A549 (cell line): ENCODE measurements at places on chromosomes 7 and 10. TPM values are rescaled to one million over a fixed set of nuclear protein-coding genes. Genes with fewer than 3 reads are reported as not detected.
A peak's percentile ranks its signal among the peaks of the same experiment; 100 is the strongest.

- no peak for DNase-seq
Measured at GRCh38 chr7:50791938-50792341, 9.2 kb upstream of the GRB10 start.

GRCh38 chr7:143901332-143901667 lies 676 bp downstream of the TCAF1 start:
- DNase-seq: peak; percentile 12

DNA sequence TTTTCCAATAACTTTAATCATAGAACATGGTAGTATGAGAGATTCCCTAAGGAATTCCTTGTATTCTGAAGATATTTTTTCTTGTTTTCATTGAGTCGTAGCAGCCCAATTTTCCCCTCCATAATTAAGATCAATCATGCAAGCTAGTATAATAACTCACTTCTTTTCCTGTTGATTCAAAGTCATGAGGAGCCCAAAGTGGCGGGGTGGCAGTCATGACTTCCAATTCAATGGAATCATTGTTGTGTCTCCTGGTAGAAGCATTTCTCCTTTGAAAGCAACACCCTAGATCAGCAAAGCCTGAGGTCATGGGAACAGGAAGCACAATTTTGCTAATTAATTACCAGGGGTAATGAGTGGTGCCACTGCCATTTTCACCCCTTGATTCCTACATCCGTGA lies 77.6 kb upstream of the MAGI2 start:
- DNase-seq: no peak

GRCh38 chr7:131564640-131565039 lies 8.2 kb upstream of the PODXL start:
- DNase-seq: no peak

DNA sequence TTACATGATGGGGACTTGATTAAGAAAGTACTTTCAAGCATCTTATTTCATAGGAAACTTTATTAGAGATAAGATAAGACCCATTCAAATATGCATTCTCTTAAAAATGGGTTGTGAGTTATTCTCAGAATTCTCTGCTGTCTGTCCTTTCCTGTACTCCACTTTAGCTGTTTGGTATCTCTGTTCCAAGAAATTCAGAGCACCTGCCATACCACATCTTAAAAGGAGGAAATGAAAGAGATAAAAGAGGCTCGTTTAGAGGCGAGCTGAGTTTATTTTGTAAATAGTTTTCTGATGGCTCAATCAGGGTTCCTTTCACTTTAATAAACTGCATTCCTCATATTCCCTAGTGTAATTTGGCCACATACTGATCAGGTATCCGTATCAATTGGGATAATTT lies 87.2 kb downstream of the MDFIC start:
- no peak for DNase-seq

- no peak for DNase-seq
Measured at GRCh38 chr10:133225707-133226191, 4.3 kb upstream of the UTF1 start.

DNA sequence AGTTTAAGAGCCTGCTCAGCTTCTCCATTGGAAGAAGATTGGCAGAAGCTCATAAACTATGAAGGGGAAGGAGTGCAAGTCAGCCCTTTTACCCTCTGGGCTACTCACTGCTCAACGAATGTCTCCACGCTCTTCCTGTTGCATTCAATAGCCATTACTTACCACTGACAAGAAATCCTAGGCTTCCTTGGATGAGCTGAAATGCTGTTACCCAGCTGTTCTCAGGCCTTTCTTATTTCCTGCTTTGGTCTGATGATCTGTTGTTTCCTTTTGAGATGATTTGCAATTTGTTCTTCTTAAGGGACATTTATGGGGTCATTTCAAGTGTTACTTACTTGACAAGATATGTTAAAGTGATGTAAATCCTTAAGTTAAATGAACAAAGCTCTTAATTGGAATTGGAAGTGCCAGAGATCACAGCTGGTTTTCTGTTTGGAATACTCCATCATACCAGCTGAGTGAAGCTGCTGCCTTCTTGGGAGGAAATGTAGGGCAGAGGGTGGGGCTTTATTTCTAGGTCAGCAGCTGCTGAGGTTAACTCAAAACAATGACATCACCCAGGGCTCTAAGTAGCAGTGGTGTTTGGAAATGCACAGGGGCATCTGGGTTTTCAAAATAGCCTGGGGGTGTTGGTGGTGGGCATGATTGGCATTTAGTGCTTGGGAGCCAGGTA lies 170.0 kb downstream of the PRKCQ start:
- DNase-seq: no peak

DNA sequence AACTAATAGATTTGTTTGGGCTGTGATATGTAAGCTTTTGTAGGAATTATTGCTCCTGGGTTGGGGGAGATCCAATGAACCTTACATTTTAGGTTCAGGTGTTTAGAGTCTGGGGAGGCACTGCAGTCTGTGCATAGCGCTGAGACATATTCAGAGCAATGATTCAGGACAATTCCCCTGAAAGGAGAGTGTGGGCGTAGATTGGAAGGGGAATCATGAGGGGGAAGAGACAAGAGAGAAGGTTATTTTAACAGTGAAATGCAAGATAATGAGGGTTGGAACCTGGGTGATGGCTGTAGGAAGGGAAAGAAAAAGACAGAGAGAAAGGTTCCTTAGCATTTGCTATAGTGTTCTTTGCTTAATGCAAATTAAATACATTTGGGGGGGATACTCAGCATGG lies 1013.4 kb downstream of the REEP3 start:
- no peak for DNase-seq

DNA sequence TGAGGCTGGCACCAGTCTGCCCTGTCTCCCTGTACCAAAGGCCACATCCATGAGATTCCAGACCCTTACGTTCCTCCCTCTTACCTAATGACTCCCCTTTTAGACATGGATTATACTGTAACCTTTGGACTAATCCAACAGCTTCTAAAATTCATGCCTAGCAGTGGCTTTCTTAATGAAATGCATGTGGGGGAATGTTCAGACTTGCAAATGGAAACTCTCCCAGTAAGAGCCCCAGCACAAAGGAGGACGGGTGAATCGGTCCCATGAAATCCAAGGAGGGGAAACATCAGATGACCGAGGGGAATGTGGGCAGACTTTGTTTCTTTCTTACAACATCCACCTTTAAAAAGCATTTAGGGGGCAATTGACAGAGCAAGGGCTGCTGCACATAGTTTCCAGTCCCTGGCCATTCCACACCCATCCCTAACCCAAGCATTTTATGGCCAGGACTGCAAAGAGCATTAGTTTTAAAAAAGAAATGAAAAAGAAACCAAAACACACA lies 71.5 kb downstream of the COL13A1 start:
- DNase-seq: no peak

GRCh38 chr10:131013281-131013912 lies 298.1 kb downstream of the TCERG1L start:
- no peak for DNase-seq

GRCh38 chr7:68244389-68244788 lies 1247.8 kb downstream of the TYW1 start:
- no peak for DNase-seq

DNA sequence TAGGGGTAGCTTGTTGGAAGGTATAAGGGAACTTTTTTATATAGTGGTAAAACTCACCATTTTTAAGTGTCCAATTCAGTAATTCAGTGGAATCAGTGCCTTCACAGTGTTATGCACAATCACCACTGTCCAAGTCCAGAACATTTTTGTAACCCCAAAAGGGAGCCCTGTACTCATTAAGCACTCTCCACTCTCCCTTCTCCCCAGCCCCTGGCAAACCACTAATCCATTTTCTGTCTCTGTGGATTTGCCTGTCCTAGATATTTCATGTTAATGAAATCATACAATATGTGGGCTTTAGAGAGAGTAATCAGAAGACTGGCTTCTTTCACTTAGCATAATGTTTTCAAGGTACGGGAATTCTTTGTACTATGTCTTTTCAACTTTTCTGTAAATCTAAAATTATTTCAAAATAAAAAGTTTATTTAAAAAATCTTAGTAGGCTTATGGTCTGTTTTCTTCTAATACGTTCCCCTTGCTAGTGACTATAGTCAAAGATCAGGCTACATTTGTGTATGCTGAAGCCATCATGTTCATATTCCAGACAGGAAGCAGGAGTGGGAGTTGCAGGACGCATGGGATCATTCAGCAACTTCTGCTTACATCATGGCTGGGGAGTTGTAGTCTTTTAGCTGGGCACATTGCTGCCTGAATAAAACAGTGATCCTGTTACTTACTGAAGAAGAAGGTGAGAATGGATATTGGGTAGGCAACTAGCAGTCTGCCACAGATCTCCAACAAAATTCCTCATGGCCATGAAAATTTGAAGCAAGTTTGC lies 35.4 kb upstream of the TAX1BP1 start:
- no peak for DNase-seq

DNA sequence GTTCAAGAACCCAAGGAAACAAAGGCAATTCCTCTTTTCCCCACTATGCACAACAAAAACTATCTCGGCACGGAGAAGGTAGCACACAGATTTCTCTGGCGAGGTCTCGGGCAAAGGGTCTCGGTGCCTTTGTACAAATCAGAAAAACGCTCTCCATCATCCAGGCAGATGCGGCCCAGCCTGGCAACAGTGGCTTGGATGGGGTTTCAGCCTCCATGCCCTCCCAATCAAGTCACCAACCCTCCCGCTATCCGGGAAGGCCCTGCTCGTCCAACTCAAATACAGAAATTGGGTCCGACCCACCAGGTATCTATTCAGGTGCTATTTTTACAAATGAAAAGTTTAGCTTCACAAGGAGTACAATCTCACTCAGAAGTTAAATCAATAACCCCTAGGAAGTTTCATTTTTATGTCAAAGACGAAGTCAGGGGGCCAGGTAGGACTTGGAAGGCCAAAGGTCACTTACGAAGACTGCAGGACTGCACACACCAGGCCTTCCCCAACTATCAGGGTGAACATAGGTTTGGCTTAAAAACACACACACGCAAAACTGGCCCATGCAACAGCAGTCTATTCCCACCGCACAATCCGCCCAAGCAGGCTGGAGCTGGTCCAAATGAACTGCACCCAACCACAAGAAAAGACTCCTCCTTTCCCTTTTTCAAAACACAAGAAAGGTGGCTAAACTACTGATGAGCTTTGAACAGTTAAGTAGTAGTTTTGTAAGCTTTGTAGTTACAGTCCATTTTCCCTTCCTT lies 43.0 kb downstream of the GNA12 start:
- no peak for DNase-seq

GRCh38 chr7:20738518-20739481 lies 47.9 kb downstream of the SP8 start:
- peak; percentile 43 for DNase-seq

DNA sequence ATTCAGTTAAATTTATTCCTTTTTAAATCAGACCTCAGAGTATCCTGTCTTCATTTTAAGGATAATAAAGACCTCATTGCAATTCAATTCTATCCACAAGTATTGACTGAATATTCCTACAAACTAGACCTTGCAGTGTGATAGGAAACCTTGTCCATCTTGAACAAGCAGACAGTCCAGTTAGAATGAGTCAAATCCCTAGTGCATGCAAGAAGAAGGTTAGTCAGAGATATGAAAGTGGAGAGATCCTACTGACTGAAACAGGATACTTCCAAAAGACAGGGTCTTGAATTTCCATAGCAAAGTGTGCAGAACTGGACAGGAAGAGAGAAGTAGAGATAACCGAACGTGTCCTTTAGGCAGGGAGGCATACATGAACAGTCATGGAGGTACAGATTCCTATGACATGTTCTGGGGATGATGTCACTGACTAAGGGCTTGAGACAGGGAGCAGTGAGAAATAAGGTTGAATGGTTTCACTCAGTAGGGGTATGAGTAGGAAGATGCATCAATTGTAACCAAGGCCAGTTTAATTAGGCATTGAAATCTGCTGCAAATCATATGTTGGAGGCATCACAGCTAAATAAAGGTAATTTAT lies 45.2 kb downstream of the PPP1R3A start:
- no peak for DNase-seq

- DNase-seq: no peak
Measured at GRCh38 chr7:112515989-112516388, 35.2 kb downstream of the LSMEM1 start.

- DNase-seq: no peak
Measured at GRCh38 chr7:66720561-66720960, 20.0 kb upstream of the RABGEF1 start.

DNA sequence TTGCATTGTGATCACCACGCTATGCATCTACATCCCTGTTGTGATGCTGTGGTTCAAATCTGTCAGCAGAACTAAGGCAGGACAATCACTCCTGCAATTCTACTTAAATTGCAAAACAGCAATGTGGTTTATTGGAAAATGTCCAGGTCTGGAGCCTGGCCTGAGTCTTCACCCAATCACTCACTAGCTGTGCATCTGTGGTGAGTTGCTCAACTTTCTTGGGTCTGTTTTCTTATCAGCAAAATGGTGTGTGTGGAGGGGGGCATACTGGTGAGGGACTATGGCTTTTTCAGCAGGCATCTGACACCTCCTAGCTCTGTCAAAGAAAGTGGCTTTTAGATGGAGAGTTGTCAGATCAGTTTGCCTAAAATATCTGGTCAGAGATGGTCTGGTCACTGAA lies 108.3 kb upstream of the FEZF1 start:
- no peak for DNase-seq

DNA sequence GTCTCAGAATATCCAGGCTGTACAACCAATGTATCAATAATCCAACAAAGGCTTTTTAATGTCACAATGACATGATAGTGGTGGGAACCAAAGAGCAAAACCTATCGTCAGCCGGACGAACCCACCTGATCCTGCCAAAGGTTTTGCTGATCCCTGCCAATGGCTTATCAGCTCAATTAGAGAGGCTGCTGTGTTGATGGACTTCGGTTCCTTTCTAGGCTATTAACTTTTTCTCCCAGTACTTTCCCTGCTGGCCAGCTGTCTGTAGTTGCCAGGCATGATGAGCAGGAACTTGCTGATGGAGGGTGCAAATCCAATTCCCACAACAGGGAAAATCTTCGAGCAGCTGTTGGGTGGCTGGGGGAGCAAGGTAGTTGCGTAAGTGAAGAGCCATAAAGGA lies 2.4 kb downstream of the LMOD2 start:
- DNase-seq: no peak

DNA sequence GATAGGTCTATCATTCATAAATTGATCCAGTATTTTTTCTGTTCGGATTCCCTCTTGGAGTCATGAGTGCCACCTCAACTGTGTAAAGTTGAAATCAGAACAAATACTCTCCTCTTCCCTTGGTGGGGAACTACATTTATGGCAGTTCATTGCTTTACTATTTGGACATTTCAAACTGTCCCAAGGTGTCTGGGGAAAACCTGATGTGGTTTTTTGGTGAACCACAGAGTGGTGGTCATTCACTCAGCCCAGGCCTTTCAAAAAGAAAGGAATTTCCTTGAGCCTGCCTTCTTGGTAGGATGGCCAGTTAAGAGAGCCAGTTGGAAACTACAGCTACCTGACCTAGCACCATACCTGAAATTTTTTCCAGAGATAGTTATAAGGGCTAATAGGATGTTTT lies 59.0 kb downstream of the ABCB1 start:
- no peak for DNase-seq

- DNase-seq: peak; percentile 2
Measured at GRCh38 chr7:103988468-103989199, 824 bp downstream of the RELN start.

MALRD1 gene
- polyA plus RNA-seq: not detected in 3 replicates

PCLO gene
- polyA plus RNA-seq: 0.41 to 0.84 TPM (median 0.70 TPM) in 3 replicates

HSPA12A gene
- 16.7 to 17.8 TPM (median 16.9 TPM) in 3 replicates for polyA plus RNA-seq

MYL10 gene
- not detected in 3 replicates for polyA plus RNA-seq

DHX32 gene
- polyA plus RNA-seq: 28.2 to 40.5 TPM (median 37.4 TPM) in 3 replicates

NACAD gene
- polyA plus RNA-seq: 0.30 to 0.43 TPM (median 0.40 TPM) in 3 replicates

SEMA4G gene
- 10.2 to 13.5 TPM (median 13.3 TPM) in 3 replicates for polyA plus RNA-seq

ZNF316 gene
- polyA plus RNA-seq: 16.5 to 21.2 TPM (median 18.9 TPM) in 3 replicates
